CD4-positive, alpha-beta T cell treated with Interleukin-17A for 1 hour (primary cell): ENCODE measurements at places on chromosomes 3 and 15.

DNA sequence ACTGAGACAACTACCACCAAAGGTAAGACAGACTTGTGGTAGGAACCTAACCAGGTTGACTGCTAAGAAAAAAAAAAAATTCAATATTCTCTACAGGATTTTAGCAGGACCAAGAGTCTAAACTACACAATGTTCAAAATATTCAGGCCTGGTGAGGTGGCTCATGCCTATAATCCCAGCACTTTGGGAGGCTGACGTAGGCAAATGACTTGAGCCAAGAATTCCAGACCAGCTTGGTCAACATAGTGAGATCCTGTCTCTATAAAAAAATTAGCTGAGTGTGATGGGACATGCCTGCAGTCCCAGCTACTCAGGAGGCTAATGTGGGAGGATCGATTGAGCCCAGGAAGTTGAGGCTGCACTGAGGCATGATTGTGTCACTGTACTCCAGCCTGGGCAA is 341.6 kb upstream of the WNT5A start:
- no peak for DNase-seq

- DNase-seq, result no peak
Observed at GRCh38 chr15:81054236-81054635, 53.5 kb downstream of the TLNRD1 start.

DNA sequence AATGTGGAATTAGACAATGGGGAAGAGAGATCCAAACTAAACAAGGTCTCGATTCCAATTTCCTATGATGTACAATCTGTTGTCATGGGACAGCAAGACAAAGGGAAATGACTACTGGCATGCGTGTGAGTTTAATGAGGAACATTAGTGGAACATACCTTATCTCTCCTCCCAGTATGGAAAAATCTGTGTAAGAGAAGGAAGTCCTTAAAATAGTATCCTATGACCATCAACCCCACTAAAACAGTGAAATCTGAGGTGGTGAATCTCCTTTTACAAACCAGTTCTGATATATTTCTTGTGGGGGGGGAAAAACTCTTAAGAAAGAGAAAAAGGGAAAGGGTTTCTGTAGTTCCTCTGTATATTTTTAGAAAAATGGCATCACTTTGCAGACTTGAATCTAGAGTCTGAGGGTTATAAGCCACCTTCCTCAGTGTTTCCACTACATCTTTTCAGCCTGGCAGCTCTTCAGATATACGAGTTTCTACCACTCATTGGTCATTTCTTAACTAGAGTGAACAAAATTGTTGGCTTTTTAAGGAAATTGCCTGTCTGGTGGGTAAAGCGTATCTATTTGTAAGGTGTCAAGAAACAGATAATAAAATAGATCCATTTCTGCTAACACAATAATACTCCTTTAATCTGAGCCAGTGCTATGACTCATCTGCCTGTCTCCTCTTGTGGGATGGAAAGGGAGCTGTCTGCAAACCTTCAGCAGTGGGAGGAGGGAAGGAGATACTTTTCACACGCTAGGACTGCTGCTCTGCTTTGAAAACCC is 3.0 kb upstream of the TNFAIP8L3 start:
- DNase-seq, result no peak

GRCh38 chr15:64809649-64810496 is 15.6 kb downstream of the PIF1 start:
- peak; percentile 62 for DNase-seq

- peak; percentile 72 for DNase-seq
Observed at GRCh38 chr3:46378426-46378942, 7.7 kb downstream of the CCR5 start.

GRCh38 chr3:166362698-166363097 is 525.5 kb upstream of the BCHE start:
- no peak for DNase-seq

DNA sequence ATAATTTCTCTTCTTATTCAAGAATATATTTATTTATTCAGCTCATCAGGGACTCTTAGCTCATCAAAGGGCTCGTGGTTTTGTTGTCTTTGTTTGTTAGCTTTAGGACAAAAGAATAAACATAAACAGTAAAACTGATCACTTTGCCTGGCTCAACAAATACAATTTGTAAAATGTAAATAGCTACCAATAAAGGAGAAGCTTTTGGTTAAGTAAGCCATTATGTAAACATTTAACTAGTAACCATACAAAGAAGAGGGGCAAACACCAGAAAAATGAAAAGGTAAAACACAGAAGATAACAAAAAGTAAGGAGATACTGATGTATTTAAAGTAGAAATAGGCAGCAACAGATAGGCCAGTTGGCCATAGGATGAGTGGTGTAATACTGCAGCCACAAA is 761.7 kb downstream of the ROBO1 start:
- no peak for DNase-seq

- DNase-seq, result no peak
Observed at GRCh38 chr3:145159640-145160039, 1001.3 kb downstream of the PLOD2 start.

DNA sequence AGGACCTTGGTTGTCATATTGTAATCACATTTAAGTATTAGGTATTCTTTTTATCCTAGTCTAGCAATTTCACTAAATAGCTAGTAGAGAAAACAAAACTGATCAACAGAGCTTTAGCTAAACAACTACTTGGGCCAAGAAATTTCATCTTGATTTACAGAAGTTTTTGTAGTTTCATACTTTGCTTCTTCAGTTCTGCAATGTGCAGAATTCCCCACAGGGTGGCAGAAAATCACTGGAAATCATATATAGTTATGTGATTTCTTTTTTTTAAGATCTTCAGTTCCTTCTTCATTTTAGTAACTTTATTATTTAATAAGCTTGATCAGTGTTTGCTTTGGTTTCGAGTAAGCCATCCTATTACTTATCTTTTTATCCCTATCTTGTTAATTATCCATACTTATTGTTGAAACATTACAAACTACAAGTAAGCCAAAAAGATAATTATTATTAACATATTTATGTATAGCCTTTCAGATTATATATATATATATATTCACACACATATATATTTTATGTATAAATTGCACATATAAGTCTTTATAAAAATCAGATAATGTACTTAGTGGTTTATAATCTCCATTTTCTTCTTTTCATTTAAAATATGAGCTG is 2.2 kb upstream of the BNIP2 start:
- peak; percentile 70 for DNase-seq

DNA sequence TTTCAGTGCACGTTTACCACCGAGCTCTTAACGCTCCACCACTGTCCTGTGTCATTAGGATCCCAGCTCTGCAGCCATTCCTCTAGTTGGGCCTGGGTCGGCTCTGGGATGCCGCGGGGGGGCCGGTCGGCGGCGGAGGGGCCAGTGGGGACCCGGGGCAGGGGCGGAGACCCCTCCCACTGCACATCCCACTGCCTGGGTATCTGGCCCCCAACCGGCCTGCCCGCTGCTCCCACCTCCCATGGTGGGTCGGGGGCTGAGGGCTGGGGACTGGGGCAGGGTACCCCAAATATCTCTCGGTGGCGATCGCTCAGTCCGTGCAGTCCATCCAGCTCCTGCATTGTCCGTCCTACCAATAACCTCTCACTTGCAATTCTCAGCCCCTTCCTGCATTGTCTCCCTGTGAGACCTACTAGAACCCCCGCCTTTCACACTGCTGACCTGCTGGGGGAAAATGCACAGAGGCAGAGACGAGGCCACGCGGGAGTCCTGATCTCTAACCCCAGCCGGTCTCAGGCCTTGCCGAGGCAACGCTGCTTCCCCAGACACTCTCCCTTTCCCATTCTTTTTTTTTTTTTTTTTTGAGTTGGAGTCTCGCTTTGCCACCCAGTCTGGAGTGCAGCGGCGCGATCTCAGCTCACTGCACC is 24.0 kb upstream of the MUC20 start:
- DNase-seq, result no peak

GRCh38 chr15:59541750-59542149 is 69.8 kb upstream of the GCNT3 start:
- DNase-seq, result no peak

GRCh38 chr15:57130956-57131355 is 212.5 kb downstream of the TCF12 start:
- DNase-seq, result no peak

- no peak for DNase-seq
Observed at GRCh38 chr15:42175671-42176070, 19.2 kb upstream of the PLA2G4F start.

DNA sequence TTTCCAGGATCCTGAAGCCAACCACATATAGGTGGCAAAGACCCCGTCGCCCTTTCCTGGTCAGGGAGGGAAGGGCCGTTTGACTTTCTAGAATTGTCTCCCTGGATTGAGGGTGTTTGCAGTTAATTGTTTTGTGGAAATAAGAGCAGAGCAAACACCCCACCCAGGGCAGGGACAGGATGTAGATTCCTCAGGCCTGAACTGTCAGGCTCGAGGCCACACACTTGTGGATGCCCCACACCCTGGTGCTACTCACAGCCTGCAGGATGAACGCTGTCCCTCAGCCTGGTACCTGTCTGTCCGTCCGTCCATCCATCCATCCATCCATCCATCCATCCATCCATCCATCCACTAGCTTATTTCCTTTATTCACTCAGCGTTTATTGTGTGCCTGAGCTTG is 29.9 kb upstream of the FLNB start:
- no peak for DNase-seq

DNA sequence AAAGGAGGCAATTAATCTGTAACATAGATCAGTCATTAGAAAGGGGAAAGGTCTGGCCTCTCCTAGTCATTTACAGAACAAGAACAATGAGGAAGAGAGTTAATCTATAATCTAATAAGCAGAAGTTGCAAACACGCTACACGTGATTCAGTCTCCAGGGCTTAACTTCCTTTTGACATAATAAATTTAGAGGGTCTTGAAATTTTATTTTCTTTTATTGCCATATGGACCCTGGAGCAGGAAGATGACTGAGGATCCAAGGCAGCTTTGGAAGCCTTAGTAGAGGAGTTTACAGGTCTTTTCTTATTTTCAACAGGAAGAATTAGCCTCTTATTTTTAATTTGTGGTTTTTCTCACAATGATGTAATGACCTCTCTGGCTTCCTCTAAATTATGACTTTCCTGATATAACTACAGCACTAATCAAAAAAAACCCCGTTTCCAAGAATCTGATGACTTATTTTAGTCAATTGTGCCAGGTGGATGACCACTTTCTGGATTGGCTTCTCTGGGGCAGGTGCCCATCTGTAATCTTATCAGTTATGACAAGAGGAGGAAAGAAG is 32.2 kb downstream of the ADGRG7 start:
- no peak for DNase-seq

DNA sequence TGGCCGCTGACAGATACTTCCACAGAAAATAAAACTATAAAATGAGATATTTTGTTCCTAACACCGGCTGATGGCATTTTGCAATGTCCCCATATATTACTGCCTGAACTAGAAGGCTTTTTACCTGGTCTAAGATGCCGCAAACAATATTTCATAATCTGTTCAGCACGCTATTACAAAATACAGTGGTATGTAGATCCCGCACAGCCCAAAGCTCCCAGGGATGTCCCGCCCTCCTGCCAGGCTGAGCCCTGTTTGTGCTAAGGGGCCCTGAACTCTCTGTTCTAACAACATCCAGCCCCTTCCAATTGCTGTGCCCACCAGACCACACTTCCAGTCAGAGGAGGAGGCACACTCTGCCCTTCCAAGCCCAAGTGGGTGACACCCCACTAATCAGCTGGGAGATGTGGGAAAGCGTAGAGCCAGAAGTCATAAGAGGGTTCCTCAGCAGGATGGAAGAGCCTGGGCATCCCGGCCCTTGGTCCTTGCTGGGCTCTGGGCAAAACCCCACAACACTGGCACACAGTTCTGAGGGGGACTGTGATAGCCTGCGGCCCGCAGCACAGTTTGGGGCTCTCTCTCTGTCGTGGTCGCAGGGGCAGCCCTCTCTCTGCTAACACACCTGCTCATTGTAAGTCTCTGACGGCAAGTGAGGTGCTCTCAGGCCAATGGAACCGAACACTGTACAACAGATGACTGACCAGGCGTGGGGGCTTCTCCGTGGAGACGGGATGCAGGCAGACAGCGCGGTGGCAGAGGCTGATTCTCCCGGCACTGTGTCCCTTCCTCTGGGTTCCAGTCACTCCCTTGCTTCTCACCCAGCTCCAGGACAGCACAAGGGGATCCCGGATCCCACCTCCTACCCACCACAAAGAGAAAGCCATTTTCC is 55.2 kb downstream of the PCSK6 start:
- DNase-seq, result no peak

- DNase-seq, result no peak
Observed at GRCh38 chr3:78049521-78049920, 1009.6 kb downstream of the ROBO2 start.

DNA sequence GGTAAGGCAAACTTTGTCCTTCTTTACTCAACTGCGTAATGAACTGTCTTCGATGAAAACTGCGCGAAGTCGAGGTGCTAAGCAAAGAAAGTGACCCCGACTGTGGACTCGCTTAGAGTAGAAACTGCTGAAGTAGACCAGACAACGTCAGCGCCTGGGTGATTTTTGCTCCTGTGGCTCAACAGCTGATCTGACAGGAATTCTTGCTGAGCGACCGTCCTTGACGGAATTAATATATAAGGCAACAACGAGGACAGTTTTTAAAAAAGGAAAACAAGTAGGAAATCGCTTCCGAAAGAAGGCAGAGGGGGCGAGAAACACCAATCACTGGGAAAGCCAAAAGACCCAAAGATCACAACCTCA is 541 bp downstream of the RPS27L start:
- peak; percentile 18 for DNase-seq

DNA sequence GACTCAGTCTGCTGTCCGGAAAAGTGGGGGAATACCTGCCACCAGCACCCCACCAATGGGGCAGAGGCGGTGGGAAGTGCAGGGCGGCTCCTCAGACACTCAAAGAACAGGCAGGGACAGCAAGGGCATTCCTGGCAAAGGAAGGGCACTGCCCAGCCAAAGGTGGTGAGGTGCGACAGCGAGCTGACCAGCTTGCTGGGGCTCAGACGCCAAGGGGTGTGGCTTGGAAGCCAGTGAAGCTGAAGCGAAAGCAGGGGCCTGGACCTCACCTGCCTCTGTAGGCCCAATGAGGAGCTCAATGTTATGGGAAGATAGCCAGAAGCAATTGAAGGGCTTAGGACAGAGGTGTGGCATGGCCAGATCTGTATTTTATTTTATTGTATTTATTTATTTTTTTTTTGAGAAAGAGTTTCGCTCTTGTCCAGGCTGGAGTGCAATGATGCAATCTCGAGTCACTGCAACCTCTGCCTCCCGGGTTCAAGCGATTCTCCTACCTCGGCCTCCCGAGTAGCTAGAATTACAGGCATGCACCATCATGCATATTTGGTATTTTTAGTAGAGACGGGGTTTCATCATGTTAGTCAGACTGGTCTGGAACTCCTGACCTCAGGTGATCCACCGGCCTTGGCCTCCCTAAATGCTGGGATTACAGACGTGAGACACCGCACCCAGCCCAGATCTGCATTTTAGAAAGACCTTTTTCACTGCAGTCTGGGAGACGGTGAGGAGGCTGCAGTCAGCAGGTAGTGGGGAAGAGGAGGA is 4.4 kb upstream of the LMAN1L start:
- DNase-seq, result no peak

GRCh38 chr3:141681390-141681780 is 56.7 kb upstream of the RNF7 start:
- no peak for DNase-seq

DNA sequence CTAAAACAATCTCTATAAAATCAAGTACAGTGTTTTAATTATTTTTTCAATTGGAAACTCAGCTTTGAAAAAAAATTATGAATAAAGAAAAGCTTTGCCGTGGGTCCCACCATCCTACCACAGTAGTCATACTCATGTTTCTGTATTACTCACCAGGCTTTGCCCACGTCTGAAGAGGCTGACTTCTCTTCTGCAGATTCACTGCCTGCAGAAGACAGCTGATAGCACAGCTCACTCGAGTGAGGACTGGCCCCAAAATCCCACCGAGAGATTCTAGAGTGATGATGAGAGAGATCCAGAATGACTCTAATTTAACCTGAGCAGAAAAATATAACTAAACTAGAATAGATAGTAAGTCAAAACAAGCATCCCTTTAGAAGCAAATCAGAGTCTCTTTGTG is 11.9 kb downstream of the C2CD4B start:
- DNase-seq, result no peak
